ENCODE measurements at places on chromosomes 3 and 15.

GRCh38 chr3:123080864-123081562 lies 14.2 kb downstream of the PDIA5 start:
- no peak for DNase-seq

DNA sequence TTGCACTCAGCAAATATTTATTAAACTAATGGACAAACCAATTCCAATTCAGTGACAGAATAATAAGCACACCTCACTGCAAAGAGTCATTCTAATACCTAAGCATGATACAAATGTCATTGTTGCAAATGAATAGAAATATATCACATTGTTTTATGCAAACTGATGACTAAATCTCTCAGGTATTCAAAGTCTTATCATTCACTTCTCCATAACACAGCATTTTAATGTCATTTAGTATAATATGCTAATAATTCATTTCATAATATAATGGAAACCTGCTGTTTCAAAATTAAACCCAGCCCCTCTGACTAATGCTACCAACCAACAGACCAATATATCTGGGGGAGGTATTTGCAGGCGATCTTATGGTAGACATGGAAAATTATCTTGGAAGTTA lies 71.8 kb downstream of the FGF7 start:
- no peak for DNase-seq

DNA sequence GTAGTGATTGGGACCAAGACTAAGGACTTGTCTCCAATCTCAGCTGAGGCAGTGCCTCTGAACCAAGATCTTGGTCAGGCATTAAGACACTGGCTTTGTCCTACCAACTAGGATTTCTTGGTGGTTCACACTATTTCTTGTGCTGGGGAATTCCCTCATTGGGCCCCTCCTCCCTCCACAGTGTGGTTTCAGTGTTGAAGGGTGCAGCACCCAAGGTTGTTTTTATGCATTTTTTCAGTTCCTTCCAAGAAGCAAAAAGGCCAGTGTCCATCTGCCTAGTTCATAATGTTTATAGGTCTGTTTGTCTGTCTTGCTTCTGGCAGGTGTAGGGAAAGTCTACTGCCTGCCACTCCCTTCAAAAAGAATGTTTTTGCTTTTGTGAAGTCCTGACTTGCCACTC lies 10.6 kb upstream of the ITPKA start:
- no peak for DNase-seq

- no peak for DNase-seq
Observed at GRCh38 chr3:183954875-183955274, 62.8 kb downstream of the ABCC5 start.

- DNase-seq: no peak
Observed at GRCh38 chr3:86282106-86282787, 708.7 kb downstream of the VGLL3 start.

- peak; percentile 72 for DNase-seq
Observed at GRCh38 chr3:141452045-141452444, 34.8 kb upstream of the RASA2 start.

- DNase-seq: no peak
Observed at GRCh38 chr3:69273896-69274295, 112.0 kb downstream of the FRMD4B start.

DNA sequence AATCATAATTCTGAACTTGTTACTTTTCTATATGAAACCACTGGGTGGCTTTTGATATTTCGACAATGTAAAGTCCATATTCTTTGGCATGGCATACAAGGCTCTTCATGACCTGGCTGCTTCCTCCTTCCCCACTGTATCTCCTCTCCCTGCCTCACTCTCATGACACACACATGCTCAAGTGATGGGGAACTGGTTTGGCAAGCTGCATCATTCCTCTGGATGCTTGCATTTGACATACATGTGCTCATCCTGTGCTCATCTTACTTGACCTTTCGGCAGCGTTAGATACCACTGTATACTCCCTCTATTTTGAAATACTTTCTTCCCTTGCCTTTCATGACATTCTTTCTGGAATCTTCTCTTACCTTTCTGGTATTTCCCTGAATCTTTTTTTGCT lies 51.8 kb upstream of the ZDHHC23 start:
- DNase-seq: no peak

DNA sequence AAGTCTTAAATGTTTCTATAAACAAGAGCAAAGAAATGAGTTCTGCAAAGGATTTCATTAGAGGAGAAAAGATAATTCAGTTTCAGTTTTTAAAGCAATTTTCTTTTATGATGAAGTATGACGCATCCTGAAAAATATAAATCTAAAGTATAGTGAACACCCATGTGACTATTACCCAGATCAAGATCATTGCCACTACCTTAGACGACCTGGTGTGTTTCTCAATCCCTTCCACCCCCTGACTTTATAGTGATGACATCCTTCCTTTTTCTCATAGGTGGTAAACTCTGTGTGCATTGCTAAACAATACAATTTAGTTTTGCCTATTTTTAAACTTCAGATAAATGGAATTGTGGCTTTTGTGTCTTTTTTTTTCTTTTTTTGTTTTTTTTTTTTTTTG lies 8.4 kb downstream of the STT3B start:
- no peak for DNase-seq

GRCh38 chr15:63189941-63190768 lies 749 bp downstream of the RAB8B start:
- DNase-seq: no peak

GRCh38 chr3:195808741-195809290 lies 2.9 kb downstream of the MUC4 start:
- DNase-seq: no peak

DNA sequence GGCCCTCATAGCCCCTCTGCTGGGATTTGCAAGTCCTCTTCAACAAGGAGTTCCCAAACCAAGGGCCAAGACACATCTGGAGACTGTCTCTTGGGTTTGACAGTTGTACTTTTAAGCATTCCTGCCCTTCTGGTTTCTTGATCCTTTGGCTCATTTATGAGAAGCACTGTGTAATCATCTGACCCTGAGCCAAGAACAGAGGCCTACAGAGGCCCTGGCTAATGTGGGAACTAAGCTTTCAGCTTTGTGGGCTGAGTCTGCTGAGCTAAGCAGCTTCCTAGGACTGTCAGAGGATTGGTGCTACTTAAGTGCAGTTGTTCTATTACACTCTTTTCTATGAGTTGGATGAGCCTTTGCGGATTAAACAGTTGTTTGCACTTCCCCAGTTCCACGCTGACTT lies 178.3 kb downstream of the KBTBD8 start:
- no peak for DNase-seq

- DNase-seq: no peak
Observed at GRCh38 chr3:126526668-126527005, 2.7 kb downstream of the CHST13 start.

DNA sequence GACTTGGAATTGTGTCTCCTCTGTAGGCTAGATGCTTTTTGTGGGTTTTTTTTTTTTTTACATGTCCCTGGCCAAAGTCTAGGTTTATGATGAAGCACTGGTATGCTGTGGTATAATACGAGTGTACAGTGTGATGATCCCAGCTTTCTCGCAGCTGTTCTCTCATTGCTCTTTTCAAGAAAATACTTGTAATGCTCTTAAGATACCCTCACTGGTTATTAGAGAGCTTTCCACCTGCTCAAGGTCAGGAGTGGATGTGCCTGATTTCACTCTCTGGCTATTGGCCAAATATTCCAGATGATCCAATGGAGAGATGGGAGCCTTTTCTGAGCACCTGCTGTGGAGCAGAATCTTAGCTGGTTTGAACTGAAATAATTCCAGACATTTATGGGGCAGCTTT lies 215.1 kb downstream of the MYRIP start:
- DNase-seq: no peak

DNA sequence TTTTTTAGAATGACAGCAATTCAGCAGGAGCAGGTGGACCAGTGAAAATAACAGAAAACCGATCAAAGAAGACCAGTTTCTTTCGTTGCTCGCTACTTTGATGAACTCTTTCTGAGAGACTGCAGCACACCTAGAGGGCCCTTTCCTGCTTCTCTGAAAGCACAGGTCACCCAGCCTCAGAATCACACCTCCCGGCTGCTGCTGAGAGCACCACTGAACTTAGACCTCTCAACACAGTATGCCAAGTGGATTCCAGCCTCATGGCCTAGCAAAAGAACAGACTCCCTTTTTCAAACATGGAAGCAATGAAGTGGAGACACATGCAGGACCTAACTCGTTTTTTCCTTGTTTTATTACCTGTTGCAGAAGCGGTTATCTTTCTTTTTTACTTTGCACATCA lies 13.9 kb upstream of the APH1B start:
- DNase-seq: no peak

- peak; percentile 44 for DNase-seq
Observed at GRCh38 chr3:196837819-196838420, 29.8 kb upstream of the SENP5 start.

GRCh38 chr3:125556314-125556713 lies 36.3 kb upstream of the SNX4 start:
- no peak for DNase-seq

DNA sequence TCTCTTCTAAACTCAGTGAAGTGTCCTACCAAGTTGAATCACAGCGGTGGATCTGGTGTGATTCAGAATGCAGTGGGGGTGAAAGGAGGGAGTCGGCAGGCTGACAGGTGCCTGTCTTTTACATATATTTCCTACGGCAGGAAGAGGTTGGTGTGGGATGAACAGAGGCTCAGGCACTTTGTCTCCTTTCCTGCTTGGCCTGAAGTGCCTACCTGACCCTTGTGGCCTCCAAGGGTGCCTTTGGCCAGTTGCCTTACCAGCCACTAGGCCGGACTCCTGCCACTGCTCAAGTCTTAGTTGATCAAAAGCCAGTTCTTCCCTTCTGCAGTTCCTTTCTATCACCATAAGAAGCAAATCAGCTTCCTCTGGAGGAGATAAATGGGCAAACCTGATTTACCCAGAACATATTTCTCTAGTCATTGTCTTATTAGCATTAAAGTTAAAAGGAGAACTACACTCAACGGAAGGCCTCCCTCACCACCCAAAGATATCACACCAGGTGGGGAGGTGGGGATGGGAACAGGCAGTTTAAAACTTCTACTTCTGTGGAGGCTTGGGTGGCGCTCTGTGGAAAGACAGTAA lies 52.1 kb downstream of the CRTC3 start:
- DNase-seq: no peak

All from midbrain (tissue), 1 donor.